Glomerular endothelial cell (primary cell): ENCODE measurements at places on chromosomes 4 and X.

DNA sequence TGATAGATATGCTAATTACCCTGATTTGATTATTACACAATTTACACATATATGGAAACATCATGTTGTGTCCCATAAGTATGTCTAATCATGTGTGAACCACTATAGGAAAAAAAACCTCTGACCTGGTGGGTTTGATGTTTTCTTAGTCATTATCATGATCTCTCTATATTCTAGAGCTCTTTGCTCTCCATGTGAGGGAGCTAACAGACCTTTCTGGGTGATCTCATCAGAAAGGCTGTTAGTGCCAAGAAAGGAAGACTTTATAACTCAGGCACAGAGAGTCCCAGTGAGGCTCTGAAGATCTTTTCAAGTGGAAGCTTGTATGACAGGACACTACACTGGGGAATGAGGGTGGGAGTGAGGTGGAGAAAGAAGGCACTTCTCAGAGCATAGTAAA is 527.7 kb upstream of the MAGEB2 start:
- DNase-seq, result no peak

DNA sequence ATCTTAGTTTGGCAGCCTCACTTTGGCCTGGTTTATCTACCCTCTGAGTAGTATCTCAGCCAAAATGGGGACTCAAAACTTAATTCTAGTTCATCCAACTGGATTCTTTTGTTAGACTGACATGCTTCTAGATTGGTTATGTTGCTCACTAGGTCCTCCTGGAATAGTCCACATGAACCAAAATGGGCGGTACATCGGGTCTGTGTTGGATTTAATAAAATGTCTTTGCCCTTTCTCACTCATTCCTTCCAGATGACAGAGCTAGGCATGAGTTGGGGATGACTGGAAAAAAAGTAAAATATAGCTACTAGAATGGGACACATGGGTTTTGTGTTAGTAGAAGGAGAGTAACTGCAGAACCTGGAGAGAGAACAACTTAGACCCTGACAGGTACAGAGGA is 247.9 kb downstream of the CCSER1 start:
- no peak for DNase-seq

GRCh38 chr4:88797725-88798124 is 100.1 kb upstream of the NAP1L5 start:
- no peak for DNase-seq

DNA sequence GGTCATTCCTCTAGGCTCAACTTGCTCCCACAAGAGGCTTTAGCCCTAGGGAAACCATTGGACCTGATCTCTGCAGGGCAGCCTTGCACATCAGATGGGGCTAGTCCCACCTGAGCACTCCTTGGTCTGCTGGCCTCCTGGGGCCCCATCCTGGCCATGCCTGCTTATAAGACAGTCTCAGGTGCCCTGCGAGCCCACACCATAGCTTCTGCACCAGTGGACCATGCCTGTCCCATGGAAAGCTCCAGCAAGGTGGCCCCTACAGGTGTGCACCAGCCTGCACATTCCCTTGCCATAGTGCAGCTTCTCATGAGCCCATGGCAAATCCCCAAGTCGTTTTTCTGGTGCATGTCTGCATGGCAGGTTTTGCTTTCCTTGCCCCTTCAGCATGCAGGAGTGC is 19.6 kb upstream of the FAAH2 start:
- no peak for DNase-seq
